ENCODE measurements at places on chromosomes 6 and 20. TPM values are rescaled to one million over a fixed set of nuclear protein-coding genes. Genes with fewer than 3 reads are reported as not detected.

The TRERF1 gene
- total RNA-seq: 4.9 TPM

The CCN2 gene
- total RNA-seq: 68.5 TPM

The EPPIN gene
- not detected for total RNA-seq

The CST7 gene
- not detected for total RNA-seq

The NKAIN2 gene
- total RNA-seq: not detected

The KIF6 gene
- 0.50 TPM for total RNA-seq

The EYA4 gene
- total RNA-seq: 10.0 TPM

The EYS gene
- total RNA-seq: 0.07 TPM

The F13A1 gene
- not detected for total RNA-seq

The KCNQ5 gene
- 1.4 TPM for total RNA-seq

The RAD21L1 gene
- total RNA-seq: not detected

The SAMD5 gene
- 0.48 TPM for total RNA-seq

The WTAP gene
- total RNA-seq: 67.8 TPM

The DUSP15 gene
- total RNA-seq: 1.6 TPM

The ARFGAP1 gene
- 67.3 TPM for total RNA-seq

The ACOT13 gene
- total RNA-seq: 15.5 TPM

The LY86 gene
- not detected for total RNA-seq

The CASS4 gene
- not detected for total RNA-seq

The PPP1R16B gene
- 0.14 TPM for total RNA-seq

The MTFR2 gene
- total RNA-seq: 11.6 TPM

The ADAM33 gene
- total RNA-seq: not detected

The VPS52 gene
- 17.6 TPM for total RNA-seq

The PPP1R3G gene
- 1.6 TPM for total RNA-seq

The HLA-DRB1 gene
- total RNA-seq: not detected

The PLCB4 gene
- 16.3 TPM for total RNA-seq

The KAT14 gene
- total RNA-seq: 8.6 TPM

The SPATS1 gene
- total RNA-seq: not detected

The LCA5 gene
- total RNA-seq: 0.84 TPM

The OR10C1 gene
- not detected for total RNA-seq

The BCAS1 gene
- 0.37 TPM for total RNA-seq
